Astrocyte of the cerebellum (primary cell): ENCODE measurements at places on chromosomes 7 and 10.
A peak's percentile ranks its signal among the peaks of the same experiment; 100 is the strongest.

GRCh38 chr7:130990178-130990832, 256.3 kb upstream of the KLF14 start:
- no peak for DNase-seq

DNA sequence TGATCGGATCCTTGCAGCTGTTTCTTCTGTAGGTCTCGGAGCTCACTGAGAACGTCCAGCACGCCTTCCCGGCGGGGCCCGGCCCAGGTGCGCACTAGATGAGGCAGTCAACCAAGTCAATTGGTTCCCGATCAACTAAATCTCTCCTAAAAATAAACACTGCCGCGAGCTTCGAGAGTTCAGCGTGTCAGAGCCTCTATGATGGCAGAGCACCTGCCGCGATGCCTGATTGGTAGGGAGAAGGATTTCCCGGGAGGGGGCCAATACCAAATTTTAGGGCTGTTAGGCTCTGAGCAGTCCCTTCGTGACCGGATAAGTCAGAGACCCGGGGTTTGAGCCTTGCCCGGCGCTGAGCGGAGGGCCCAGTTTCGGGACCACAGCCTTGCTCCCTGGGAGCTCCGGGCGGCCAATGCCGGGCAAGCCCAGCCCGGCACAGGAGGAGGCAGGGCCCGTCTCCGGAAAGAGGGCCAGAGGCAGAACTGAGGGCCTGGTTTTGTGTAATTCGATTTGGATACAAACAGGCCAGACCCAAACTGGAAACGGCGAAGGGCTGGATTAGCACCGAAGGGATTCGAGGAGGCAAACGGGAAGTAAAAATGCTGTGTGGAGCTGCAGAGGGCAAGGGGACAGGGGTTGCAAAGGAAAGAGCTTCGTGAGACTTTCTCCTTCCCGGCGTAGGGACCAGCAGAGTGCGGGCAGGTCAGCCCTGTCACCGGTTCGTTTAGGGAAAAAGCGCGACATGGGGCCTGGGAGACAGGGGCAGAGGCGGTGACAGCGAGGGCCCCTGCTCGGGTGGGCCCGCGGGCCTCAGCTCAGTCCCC, 569 bp downstream of the SLC26A5 start:
- DNase-seq, result no peak

GRCh38 chr10:100939763-100940344, 27.1 kb downstream of the SLF2 start:
- DNase-seq, result no peak

DNA sequence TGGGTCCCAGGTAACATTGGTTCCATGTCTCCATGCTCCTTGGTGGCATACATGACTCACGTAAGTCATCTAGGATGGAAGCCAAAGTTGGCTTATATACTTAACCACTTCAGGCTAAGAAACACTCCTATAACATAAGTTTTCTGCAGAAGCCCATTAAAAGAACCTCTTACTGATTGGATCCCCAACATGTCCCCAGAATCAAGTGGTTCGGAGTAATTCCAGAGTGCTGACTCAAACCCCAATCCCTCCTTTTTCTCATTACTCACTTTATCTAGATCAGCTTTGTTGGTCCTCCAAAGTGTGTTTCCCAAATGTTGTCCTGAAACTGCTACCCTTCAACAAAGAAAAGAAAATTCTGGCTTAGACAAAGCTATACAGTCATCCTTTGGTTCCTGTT, 10.1 kb upstream of the ATOH7 start:
- no peak for DNase-seq

- no peak for DNase-seq
Measured at GRCh38 chr10:13271552-13272163, 28.2 kb downstream of the PHYH start.

DNA sequence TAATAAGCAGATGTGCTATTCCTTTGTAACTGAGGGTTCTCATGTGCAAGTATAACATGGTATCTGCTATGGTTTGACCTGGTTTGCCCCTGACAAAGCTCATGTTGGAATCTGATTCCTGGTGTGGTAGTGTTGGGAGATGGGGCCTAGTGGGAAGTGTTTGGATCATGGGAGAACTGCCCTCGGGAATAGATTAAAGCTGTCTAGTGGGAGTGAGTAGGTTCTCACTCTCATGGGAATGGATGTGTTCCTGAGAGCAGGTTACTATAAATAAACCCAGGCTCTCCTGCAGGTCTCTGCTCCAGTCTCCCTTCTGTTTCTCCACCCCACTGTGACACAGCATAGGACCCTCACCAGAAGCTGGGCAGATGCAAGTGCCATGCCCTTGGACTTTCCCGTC, 97.7 kb downstream of the ATE1 start:
- no peak for DNase-seq

- no peak for DNase-seq
Measured at GRCh38 chr10:112967200-112967599, 17.2 kb downstream of the TCF7L2 start.

- peak; percentile 55 for DNase-seq
Measured at GRCh38 chr10:3192856-3193635, 20.5 kb upstream of the PITRM1 start.

DNA sequence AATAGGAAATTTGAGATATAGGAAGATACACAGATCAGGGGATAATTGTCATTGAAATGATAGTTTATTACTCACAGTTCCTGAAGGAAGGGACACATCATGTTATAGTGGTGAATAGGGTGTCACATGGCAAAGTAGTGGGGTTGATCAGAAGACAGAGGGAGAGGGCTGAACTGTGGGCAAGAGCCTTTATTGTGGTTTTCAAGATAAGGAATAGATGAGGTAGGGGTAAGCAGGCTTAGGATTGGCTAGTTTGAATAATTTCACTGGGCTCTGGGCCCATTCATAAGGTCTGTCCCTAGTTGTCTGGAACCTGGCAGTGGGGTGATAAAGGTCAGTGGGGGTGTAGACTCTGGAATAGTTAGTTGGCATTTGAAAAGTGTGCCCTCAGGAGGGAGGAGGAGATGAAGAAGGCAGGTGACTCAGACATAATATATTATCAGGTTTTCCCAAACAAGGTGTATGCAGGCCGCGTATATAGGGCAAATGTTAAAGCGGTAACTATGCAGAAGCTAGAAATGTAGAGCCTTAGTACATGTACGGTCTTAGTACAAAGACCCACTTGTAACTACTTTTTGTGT, 18.5 kb downstream of the FGL2 start:
- DNase-seq, result no peak

GRCh38 chr10:11164803-11165590, 147.3 kb downstream of the CELF2 start:
- DNase-seq, result peak; percentile 80

DNA sequence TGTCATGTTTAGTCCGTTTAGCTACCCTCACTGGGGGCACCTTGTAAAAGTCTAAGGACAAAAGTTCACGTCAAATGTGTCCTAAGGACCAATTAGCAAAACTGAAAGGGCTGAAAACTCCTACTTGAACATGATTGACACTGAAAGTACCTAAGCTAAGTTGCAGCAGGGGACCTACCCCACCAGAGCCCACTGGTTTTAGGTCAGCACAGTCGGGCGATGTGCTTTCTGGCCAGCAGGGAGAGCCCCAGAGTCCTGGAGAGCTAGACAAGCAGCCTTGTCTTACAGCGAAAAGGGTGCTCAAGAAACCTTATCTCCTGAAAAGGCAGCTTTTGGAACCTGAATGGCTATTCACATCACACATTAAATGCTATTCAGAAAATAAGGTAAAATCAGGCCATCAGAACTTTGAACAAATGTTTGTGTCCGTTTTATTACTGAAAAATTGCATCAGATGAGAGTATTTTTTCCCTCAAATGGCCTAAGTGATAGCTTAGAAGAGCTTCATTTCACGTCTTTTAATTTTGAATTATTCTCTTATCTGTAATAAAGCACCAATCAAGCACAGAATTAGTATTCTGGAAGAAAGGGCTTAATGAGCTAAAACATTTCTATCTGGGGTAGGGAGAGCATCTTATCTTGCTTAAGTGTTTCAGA, 52.2 kb upstream of the MKI67 start:
- DNase-seq, result no peak

DNA sequence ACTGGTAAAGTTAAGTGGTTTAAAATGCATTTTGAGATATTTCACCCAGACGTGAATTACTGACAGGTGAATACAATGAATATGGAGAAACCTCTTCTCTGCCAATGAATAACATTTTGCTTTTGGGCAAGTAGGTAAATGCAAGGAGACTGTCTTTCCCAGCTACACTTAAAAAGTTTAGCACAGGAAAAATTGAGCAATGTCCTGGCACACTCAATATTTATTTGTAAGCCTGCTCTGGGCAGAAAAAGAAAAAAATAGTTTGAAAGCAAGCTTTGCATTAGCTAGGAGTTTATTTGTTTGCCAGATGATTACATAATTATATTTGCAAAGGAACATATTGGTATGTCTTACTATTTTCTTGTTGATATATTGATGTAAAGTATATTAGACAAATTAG, 624.2 kb downstream of the ACTR3B start:
- DNase-seq, result no peak

GRCh38 chr7:78702770-78703169, 750.7 kb downstream of the MAGI2 start:
- DNase-seq, result peak; percentile 97

GRCh38 chr10:51000976-51001375, 73.3 kb upstream of the PRKG1 start:
- DNase-seq, result no peak

DNA sequence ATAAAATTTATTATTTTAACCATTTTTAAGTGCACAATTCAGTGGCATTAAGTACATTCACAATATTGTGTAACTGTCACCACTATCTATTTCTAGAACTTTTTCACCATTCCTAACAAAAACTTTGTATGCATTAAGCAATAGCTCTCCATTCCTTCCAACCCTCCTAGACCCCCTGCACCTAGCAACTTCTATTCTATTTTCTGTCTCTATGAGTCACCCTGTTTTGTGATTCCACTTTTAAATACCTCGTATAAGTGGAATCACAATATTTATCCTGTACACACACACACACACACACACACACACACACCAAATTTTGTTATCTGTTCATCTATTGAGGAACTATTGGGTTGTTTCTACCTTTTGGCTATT, 89.2 kb downstream of the ARID5B start:
- no peak for DNase-seq

DNA sequence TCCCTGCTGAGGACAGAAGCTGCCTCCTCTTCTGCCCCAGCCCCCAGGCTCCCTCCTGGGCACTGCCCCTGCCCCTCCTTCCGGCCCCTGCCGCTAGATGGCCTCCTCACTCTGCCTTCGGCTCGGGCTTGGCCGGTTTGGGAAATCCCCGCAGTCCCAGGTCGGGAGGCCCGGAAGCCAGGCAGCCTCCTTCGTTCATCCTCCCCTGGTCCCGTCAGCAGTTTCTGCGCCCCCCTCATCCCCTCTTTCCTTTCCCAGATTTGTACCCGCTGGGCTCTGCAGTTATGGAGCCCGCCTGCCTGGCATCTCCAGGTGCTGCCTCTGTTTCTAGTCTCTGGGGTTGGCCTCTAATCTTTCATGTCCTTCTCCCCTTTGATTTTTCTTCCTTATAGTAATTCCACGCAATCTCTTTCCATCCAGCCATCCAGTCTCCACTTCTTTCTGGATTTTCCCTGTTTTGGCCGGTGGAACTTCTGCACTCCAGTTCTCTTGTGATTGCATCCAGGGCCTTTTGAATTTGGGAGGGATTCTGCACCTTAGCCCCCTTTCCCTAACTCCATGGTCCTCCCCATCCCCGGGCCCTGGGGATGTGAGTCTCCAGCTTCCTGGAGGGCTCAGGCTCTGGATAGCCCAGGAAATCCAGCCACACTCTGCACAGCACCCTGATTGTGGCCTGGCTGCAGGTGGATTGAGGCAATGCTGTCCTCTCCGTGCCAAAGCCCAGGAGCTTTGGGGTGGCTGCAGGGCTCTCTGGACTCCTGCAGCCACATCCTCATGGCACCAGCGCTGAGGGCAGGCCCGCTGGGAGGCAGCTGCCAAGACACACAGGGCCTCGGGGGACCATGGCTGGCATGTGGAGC, 3.3 kb upstream of the SHH start:
- DNase-seq, result peak; percentile 6

GRCh38 chr7:111678986-111679385, 116.7 kb upstream of the IMMP2L start:
- no peak for DNase-seq

- DNase-seq, result no peak
Measured at GRCh38 chr7:112089551-112089950, 116.6 kb downstream of the DOCK4 start.

DNA sequence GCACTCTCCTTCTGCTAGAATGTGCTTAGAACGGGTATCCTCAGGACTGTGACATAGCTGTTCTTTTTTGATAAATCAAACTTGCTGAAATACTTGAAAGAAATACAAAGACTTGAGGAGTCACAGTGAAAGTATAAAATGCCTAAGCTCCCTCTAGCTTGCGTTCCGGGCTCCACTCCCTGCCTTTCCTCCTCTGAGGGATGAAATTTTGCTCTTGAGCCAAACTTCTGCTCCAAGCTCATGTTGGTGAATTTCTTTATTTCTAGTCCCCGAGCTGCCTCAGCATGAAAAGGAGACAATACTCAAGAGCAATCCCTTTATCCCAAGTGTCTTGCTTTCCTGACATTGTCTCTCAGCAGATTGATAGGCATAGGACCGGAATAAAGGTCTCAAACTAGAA, 499.6 kb upstream of the ADARB2 start:
- no peak for DNase-seq

- DNase-seq, result peak; percentile 90
Measured at GRCh38 chr7:130912862-130913638, 179.0 kb upstream of the KLF14 start.

DNA sequence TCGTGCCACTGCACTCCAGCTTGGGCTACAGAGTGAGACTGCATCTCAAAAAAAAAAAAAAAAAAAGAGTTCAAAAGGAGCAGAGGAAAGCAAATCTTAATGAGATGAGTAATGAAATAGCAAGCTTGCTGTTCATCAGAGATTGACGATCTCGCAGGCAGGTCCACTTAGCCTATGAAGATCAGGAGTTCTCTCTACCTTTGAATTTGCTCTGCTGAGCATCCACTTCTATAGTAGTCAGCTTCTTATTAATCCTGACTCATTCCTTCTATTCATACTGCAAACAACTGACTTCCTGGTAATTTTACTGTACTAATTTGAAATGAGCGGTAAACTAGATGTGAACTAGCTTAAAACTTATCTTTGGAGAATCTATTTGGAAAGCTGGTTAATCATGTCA, 1014.6 kb downstream of the GATA3 start:
- DNase-seq, result no peak

DNA sequence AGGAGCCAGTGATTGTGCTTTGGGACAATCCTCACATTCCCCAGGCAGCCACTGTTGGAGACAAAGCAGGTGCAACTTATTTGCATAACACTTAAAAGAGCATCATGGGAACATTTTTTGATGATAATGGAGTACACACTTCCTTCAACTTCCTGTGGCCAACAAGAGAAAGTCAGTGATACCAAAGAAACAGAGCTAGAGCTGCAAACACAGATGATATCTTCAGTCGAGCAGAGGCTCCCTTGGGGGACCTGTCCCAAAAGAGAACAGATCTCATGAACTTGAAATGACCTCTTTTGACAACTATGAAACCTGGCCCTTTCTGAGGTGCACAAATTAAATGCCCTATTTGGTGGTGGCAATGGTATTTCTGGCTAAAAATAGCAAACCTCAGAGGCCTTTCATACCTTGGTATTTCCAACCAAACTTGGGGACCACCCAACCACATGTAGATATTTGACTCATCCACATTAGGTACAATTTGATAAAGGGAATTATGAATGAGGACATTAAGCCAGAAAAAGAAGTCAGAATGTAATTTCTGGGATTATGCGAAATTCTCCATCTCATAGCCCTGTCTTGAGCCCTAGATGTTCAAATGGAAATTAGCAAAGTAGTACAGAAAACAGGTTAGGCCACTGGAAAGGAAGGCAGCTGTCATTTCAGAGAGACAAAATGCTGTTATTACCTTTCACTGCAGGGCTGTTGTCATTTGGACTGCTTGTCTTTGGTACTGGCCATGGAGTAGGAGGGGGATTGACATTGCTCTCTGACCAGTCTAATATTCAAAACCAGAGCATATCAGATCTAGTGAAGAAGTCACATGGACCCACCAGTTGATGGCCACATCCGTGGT, 146.2 kb downstream of the ICA1 start:
- no peak for DNase-seq
